Stimulated activated CD4-positive, alpha-beta T cell treated with anti-CD3 and anti-CD28 coated beads, Interleukin-1b, Interleukin-23, amount 100 ng/mL, for 48 hours (primary cell): ENCODE measurements at places on chromosomes 2 and 18.

DNA sequence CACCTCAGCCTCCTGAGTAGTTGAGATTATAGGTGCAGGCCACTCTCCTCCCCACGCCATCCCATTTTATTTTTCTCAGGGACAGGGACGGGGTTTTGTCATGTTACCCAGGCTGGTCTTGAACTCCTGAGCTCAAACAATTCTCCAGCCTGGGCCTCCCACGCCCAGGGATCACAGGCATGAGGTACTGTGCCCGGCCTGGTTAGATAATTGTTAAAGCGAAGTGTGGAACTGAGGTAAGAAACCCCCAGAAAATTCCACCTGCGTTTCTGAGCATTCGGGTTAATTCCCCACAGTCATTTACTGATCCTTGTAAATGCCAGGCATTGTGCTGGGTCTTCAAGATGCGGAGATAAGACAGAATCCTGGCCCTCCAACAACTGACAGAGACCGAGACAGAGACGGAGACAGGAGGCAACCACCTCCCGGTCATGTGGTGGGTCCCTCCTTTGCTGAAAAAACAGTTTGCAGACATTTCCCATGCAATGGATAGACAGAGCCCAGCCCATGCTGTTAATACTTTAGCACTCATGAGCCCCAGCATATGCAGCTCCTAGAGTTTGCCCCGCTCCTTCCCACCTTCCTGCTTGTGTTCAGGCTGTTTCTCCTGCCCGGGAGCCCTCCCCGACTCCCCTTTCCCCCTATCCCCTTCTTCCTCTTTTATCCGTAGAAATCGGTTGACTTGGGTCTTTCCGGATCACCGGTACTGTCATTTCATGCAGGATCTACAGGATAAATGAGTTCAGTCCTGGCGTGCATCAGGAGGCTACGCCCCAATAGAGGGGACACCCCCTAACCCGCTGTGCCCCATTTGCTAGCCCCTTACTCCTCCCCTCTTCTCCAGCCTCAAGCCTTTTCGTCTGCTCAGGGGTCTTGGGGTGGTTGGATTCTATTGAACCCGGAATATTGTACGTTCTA is 1.6 kb upstream of the RHOB start:
- DNase-seq: no peak

GRCh38 chr2:218320704-218321336 is 28.5 kb upstream of the TMBIM1 start:
- no peak for DNase-seq

DNA sequence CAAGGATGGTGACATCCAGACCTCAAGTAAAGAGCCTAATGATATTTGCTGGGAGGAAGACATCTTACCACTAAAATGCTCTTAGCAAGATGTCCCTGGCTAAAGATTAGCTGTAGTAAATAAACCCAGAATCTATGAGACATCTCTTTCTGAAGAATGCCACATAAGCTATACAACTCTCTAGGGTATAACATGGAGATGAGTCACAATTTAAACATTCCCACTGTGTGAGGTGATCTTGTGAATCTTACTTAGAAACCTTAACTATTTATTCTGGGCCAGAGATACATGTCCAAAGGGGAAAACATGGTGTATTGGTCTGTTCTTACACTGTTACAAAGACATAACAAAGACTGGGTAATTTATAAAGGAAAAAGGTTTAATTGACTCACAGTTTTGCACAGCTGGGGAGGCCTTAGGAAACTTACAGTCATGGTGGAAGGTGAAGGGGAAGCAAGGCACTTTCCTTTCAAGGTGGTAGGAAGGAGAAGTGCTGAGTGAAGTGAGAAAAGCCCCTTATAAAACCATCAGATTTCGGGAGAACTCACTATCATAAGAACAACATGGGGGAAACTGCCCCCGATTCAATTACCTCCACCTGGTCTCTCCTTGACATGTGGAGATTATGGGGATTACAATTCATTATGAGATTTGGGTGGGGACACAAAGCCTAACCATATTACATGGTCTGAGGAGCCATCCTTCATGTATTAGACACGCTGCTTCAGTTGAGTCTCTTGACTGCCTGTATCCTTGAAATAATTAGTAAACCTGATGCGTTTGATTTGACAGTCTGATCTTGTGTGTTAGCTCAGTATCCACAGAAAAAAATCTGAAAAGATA is 17.1 kb downstream of the KRCC1 start:
- no peak for DNase-seq

DNA sequence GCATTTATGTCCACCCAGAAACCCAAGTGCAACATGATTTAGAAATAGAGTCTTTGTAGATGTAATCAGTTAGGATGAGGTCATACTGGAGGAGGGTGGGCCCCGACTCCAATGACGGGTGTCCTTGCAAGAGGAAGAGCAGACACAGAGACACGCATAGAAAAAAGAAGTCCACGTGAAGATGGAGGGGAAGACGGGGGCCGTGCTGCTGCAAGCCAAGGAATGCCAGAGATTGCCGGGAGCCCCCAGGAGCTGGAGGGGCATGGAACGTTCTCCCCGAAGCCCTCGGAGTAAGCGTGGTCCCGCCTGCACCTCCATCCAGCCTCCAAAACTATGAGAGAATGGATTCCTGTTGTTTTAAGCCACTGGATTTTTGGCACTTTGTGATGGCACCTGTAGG is 51.6 kb downstream of the PTGR3 start:
- DNase-seq: no peak

GRCh38 chr2:70767079-70767698 is 811 bp downstream of the ADD2 start:
- peak; percentile 5 for DNase-seq

- no peak for DNase-seq
These were observed 176.4 kb upstream of the MYT1L start for GRCh38 chr2:2507417-2507997.

DNA sequence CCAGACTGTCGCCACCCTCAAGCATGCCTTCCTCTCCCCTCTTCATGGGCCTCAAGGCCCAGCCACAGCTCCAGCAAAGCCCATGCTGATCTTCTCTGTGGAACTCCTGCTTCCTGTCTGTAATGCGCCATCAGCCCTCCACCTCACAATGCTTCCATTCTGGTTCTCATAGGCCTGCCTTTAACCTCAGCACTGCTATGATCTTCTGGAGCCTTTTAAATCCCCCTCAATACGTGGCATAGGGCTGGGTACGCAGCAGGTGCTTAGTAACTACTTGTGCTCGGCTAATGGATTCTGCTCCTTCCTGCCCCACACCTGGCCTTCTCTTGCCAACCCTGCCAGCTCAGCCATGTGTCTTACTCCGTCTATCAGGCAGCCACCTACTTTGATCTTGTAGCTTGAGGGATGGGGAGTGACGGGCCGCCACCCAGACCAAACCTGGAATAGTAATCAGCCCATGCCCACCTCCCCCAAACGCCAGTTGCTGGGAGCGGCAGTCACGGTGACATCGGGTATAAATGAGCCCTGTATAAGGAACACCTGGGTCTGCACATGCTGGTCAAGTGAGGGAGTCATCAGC is 106.7 kb upstream of the MCFD2 start:
- DNase-seq: no peak
